Tracheal epithelial cell (primary cell): ENCODE measurements at places on chromosomes 6 and 20. TPM values are rescaled to one million over a fixed set of nuclear protein-coding genes. Genes with fewer than 3 reads are reported as not detected.

NT5E gene
- 58.6 and 84.3 TPM in 2 replicates for total RNA-seq

HCK gene
- total RNA-seq, result not detected in 2 replicates

PTCHD4 gene
- 1.9 and 5.1 TPM in 2 replicates for total RNA-seq

THEMIS gene
- total RNA-seq, result under 0.01 TPM in 1 of 2 replicates, not detected in the other

CST5 gene
- not detected in 2 replicates for total RNA-seq
